ENCODE measurements at places on chromosomes 2 and 18.

- DNase-seq: peak; percentile 85
Observed at GRCh38 chr2:46315103-46315890, 18.1 kb downstream of the EPAS1 start.

DNA sequence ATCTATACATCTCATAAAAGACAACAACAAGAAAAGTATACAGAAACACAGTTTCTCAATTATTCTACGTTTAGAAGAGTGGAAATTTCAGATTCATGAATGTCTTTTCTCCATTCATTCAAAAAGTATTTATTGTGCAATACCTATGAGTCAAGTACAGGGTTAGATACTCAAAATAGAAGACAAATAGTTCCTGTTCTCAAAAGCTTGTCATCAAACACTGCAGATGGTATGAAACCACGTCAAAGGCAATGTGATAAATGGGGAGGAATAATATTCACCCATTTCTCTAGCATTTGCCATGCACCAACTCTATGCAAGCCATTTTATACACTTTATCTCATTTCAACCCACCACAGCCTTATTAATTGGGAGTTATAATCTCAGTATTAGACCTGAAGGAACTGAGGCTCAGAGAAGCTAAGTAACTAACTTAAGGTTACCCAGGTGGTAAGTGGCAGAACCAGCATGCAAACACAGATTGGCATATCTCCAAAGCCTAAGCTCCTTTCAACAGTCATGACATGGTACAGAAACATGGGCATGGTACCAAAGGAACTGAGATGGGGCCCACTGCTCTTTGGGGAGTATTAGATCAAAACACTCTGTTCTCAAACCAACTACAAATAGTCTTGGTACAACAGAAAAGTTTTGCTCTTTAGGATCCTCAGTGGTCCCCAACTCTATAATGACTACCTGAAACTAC, 67.2 kb upstream of the NPAS2 start:
- DNase-seq: peak; percentile 45

DNA sequence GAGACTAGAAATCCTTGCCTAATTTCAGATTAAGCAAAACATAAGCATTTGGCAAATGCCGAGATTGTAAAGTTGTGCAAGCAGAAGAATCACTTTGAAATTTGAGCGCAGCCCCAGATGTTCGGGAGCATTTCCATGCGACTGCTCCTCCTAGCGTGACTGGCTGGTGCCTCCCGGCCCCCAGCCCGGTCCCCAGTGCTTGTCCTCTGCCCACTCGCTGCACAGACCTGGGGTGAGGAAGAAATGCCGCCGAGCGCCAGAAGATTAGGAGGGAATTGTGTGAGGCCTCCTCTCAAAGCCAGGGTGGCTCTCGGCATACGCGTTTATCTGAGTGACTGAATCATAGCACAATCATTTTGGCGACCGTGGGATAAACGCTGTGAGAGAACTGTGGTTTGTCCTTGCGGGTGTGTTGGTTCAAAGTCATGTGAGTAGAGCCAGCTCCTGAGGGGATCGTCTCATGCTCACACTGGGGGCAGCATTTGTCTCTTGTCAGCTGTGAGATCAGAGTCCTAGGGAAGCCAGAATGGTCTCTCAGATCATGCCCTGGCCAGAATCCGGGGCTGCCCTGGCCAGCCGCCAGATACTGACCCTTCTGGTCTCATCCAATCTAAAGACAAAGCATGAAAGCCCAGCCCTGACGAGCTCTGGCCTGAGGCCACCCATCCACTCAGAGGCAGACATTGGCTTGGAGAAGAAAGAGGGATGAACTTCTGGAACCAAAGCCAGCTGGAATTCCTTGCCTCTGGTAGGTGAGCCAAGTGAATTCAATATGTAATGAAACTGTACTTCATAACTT, 189.3 kb downstream of the SH3RF3 start:
- peak; percentile 86 for DNase-seq

DNA sequence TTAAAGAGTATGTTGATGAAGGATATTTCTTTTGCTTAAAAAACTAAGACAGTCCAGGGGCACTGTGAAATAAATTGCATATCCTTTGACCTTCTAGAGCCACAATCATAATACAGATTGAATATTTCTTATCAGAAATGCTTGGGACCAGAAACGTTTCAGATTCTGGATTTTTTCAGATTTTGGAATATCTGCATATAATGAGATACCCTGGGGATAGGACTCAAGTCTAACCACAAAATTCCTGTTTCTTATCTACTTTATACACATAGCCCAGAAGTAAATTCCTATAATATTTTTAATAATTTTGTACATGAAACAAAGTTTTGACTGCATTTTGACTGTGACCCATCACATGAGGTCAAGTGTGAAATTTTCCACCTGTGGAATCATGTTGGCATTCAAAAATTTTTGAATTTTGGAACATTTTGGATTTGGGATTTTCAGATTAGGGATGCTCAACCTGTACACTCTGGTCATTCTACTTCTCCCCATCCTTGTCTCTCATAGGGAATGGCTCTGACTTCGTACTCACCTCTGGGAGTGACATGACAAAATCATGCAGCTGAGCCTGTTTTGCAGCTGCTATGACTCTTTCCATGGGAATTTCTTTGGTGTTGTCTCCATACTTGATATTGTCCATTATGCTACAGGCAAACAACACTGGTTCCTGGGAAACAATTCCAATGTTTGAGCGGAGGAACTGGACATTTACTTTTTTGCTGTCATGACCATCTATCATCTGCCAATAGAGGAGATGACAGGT, 25.7 kb downstream of the G6PC2 start:
- DNase-seq: no peak

DNA sequence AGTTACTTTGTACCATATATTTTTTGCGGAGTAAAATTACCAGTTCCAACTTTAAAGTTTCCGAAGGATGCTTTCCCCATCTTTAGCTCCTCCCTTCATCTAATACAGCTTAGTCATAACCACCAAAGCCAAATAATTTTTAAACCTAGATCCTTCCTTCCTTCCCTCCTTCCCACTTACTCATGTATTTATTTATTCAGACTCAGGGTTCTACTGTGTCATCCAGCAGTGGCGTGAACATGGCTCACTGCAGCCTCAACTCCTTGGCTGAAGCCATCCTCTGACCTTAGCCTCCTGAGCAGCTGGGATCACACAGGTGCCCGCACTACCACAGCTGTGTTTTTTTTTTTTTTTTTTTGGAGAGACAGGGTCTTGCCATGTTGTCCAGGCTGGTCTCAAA, 4.4 kb downstream of the LPIN2 start:
- DNase-seq: peak; percentile 26

DNA sequence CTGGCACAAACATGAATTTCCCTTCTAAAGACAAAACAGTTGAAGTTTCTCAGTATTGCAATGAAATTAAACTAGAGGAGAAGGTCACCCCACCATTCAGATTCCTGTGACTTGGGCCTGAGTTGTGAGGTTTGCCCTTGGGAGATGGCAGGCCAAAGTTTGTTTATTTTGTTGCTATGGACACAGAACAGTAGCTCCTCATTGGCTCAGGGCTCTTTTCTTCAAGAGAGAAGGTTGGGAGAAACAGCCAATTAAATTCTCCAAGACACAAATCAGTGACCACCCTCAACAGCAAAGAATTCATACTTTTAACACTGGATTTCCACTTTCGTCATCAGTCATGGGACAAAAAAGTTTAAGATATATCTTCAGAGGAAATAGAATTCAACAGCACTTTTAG, at the start of gene FLACC1:
Gene FLACC1 (minus strand): TSS at position 125 of the 400 bp plus-strand sequence. CDS start 5,941 bp downstream, outside the sequence.
- DNase-seq: peak; percentile 60
